Thoracic aorta (tissue), 2 donors: ENCODE measurements at places on chromosomes 1 and 21.
A peak's percentile ranks its signal among the peaks of the same experiment; 100 is the strongest.

- no peak for DNase-seq
Measured at GRCh38 chr1:157189986-157190982, 52.1 kb upstream of the ETV3 start.

DNA sequence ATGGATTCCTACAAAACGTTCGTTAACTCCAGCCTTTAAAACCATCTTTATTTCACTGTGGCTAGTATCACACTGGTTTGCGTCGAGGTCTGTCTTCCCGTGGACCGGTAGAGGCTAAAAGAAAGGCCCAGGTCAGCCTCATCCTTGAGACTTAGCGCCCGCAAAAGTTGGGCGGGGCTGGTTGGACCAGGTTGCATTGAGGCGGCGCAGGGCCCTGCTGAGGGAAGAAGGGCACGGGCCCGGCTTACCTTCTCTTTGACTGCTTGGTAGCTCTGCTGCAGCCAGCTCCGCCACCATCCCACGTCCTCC, 455 bp downstream of the BSDC1 start:
- DNase-seq: no peak

GRCh38 chr1:220527279-220527907, 543 bp upstream of the MARK1 start:
- DNase-seq: no peak

GRCh38 chr21:27586326-27586725, 619.4 kb upstream of the ADAMTS5 start:
- no peak for DNase-seq

DNA sequence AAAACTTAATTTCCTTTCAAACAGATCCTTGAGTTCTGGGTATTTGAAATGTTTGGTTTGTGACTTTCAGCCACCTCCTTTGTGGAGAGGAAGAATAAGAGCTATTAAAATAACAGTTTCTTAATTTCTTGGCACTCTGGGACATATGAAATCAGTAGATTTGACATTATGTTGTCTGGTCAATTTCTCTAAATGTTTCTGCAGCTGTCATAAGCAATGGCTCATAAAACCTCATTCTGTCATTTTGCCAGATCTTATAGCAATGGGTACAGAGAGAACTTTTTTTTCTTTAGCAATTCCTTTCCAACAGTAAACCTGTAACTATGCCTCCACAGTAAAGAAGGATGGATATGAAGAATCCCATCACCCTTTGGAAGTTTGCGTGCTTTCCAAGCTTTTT, 52.6 kb downstream of the LAMC1 start:
- no peak for DNase-seq

GRCh38 chr21:25103500-25104207, 503.6 kb downstream of the MRPL39 start:
- DNase-seq: no peak

- no peak for DNase-seq
Measured at GRCh38 chr1:52238474-52238873, 96.6 kb downstream of the ZFYVE9 start.

DNA sequence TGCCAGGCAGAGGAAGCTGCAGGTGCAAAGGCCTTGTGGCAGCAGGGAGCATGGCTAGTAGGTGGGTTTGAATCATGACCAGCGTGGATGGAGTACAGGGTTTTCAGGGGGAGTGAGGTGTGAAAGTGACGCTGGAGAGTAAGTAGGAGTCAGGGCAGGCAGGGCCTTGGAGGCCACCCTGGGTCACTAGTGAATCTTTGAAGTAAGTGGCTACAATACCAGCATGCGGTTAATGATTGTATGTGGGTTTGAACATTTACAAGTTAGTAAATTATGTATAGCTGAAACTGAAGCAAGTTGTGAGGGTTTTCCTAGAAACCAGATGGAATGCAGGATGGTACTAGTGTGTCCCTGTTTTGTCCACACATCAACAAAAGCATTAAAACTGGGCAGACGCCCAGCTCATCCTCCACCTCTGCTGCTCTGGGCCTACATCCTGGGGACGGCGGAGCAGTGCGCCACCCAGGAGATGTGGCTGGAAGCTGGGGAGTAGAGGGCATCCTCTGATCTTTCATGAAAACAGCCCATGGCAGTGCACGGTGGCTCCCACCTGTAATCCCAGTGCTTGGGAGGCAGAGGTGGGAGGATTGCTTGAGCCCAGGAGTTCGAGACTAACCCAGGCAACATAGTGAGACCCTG, 41.2 kb upstream of the B3GALNT2 start:
- no peak for DNase-seq

DNA sequence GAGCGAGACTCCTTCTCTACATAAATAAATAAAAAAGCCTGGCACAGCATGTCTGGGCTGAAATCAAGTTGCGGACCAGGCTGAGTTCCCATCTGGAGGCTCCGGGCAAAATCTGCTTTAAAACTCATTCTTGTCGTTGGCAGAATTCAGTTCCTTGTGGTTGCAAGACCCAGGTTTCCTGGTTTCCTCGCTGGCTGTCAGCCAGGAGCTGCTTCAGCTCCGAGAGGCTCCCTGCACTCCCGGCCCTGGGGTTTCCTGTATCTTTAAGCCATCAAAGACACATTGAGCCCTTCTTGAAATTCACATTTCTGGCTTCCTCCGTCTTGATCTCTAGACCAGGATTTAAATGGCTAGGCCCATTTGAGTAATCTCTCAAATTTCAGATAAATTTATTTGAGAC, 20.6 kb upstream of the SCCPDH start:
- no peak for DNase-seq

DNA sequence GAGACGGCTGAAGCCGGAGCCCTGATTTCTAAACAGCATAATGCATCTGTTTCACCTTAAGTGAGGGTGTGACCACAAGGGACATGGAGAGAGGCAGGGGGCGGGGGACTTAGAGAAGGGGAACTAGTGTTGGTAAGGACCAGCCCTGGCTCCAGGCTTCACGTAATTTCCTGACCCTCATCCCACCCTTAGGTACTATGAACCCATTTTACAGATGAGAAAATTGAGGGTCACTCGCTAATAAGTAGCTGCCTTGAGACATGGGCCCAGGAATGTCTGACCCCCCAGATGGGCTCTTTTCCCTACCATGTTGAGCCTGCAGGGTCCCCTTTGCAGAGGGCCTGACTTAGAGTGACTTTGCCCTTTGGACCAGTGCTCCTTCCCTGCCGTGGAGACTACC, 4.7 kb downstream of the EPHA8 start:
- DNase-seq: no peak

DNA sequence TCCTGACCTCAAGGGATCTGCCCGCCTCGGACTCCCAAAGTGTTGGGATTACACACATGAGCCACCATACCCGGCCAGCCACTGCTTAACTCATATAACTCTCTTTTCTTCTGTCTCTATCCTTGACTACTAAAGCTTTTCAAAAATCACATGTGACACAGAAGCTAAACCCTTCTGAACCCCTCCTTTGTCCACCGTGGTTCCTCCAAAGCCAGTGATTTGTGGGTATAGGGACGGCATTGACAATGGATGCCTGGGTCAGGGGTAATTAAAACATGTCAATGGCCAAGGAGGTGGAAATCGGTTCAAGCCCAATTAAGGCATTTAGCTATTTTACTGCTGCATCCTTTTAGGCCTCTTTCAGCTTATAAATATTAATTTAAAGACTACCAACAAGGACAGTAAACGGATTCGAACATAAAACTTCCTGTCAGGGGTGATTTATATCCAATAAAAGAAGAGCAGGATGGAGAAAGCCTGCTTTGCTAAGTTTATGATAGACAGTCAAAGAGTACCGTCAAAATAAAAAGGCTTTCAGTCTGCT, 242.3 kb downstream of the GPATCH2 start:
- DNase-seq: no peak

GRCh38 chr1:76687307-76688175, 179.7 kb upstream of the ST6GALNAC5 start:
- DNase-seq: no peak

- DNase-seq: no peak
Measured at GRCh38 chr1:10399444-10399941, 629 bp downstream of the PGD start.

GRCh38 chr1:112057736-112058135, 68.3 kb upstream of the KCND3 start:
- no peak for DNase-seq

GRCh38 chr1:5691795-5692509, 300.3 kb downstream of the NPHP4 start:
- no peak for DNase-seq

DNA sequence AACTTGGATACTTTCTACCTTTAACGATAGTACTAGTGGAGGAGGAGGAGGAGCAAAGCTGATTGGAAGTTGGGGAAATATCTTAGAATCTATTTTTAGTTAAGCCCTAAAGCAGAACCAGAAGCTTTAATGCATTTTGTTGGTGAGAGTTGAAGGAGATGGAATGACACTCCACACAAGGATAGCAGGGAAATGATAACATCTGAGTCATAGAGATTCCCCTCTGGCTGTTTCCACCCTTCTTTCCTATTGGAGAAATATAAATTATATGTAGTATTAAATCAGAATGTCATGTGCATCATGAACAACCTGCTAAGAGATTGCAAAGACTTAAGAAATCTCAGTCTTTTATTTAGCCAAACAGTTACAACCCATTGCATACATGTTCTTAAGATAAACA, 1357.7 kb downstream of the NCAM2 start:
- DNase-seq: no peak

DNA sequence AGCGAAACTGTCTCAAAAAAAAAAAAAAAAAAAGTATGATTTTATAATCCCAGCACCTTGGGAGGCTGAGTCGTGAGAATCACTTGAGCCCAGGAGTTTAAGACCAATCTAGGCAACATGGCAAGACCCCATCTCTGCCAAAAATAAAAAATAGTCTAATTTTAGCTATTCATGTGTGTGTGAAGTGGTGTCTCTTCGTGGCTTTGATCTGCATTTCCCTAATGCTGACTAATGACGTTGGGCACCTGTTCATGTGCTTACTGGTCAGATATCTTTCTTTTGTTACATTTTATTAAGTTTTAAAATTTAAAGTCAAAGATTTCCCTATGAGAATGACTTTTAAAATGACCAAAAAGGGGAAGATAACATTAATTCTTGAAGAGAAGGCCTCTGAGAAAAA, 31.0 kb downstream of the PSEN2 start:
- DNase-seq: no peak

- no peak for DNase-seq
Measured at GRCh38 chr1:46687921-46688509, 16.4 kb downstream of the TEX38 start.

- no peak for DNase-seq
Measured at GRCh38 chr1:161335796-161336195, 21.6 kb downstream of the SDHC start.

DNA sequence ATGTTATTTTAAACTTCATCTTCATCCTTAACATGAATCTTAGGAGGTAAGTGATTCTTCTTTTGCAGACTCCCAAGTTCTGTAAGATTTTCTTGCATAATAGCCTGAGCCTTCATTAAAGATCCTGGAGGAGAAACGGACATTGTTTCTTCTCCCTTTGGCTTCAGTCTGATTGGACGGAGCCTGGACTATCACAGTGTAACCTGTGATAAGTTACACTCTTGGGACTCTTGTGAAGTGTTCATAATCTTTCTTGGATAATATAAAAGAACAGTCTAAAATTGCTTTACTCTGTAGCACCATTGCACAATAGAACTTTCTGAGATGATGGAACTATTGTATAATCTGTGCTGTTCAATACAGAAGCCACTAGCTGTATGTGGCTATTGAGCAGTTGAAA, 244.8 kb downstream of the DNM3 start:
- no peak for DNase-seq

DNA sequence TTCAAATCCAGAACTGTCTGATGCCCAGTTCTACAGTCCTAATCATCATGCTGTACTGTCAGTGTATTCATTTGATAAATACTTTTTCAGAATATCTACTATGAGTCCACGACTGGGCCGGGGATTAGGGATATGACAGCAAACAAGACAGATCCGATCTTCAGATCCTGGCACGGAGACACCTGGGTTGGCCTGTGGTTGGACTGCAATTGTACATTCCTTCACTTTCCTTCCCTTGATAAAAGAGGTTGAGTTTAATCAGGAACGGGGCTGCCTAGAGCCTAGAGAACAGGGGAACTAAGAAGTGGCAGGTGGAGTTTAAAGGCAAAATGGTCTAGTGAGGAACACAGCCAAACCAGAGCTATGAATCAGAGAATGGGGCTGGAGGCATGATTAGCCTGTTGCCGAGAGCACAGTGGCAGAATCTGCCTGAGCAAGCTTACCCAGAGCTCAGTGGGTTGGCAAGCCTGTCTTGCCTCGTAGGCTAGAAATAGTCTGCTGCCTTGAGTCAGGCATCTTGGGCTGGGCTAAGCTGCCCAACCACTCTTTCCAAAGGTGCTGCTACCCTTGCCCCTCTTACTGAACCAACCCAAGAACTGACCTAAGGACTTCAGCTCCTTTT, 38.1 kb upstream of the PTCH2 start:
- DNase-seq: no peak

GRCh38 chr1:182084487-182085316, 23.2 kb upstream of the ZNF648 start:
- DNase-seq: peak; percentile 62
